ENCODE measurements at places on chromosomes 16 and 17.

GRCh38 chr16:75801307-75801706 is 75.0 kb upstream of the CPHXL start:
- DNase-seq = no peak

- no peak for DNase-seq
These were observed 28.2 kb downstream of the METRNL start for GRCh38 chr17:83107656-83108048.

GRCh38 chr17:19334331-19334730 is 28.2 kb downstream of the B9D1 start:
- no peak for DNase-seq

GRCh38 chr16:53337294-53337693 is 97.0 kb upstream of the RBL2 start:
- no peak for DNase-seq

- no peak for DNase-seq
These were observed 149.6 kb downstream of the WWOX start for GRCh38 chr16:78249056-78249455.

GRCh38 chr16:18834864-18835263 is 33.5 kb upstream of the ARL6IP1 start:
- DNase-seq = peak; percentile 35

GRCh38 chr17:46863383-46864121 is 12.2 kb downstream of the WNT9B start:
- no peak for DNase-seq
